ENCODE measurements at places on chromosomes 12 and 14. TPM values are rescaled to one million over a fixed set of nuclear protein-coding genes. Genes with fewer than 3 reads are reported as not detected.

STRAP gene
- 62.3 TPM for total RNA-seq

ESR2 gene
- total RNA-seq = 1.7 TPM

TEX52 gene
- not detected for total RNA-seq

ASIC1 gene
- 2.7 TPM for total RNA-seq

AKAP6 gene
- 43.0 TPM for total RNA-seq

RNASE7 gene
- total RNA-seq = not detected

DLK1 gene
- total RNA-seq = 87.3 TPM

ANKRD9 gene
- 4.3 TPM for total RNA-seq

COX8C gene
- total RNA-seq = not detected

BMP4 gene
- 46.3 TPM for total RNA-seq

INF2 gene
- total RNA-seq = 20.6 TPM

DHRS2 gene
- 593 TPM for total RNA-seq

AHSA1 gene
- 66.2 TPM for total RNA-seq

SERPINA3 gene
- total RNA-seq = 3.5 TPM

MMP14 gene
- total RNA-seq = 120 TPM

LAG3 gene
- total RNA-seq = 0.21 TPM

ART4 gene
- total RNA-seq = 4.8 TPM

RHEBL1 gene
- total RNA-seq = not detected

SLC25A47 gene
- not detected for total RNA-seq

CLEC2B gene
- 20.4 TPM for total RNA-seq

CCDC60 gene
- 5.6 TPM for total RNA-seq

DNAH10 gene
- 0.90 TPM for total RNA-seq

GPD1 gene
- 2.2 TPM for total RNA-seq

TMEM30B gene
- total RNA-seq = 9.3 TPM

TXNDC16 gene
- 19.2 TPM for total RNA-seq

A2ML1 gene
- total RNA-seq = 4.1 TPM

REP15 gene
- total RNA-seq = 0.95 TPM

Measured in urinary bladder (tissue), 4 donors.